T-helper 22 cell (primary cell): ENCODE measurements at places on chromosomes 12 and 14.

GRCh38 chr14:64826845-64827244 is 52.9 kb downstream of the SPTB start:
- no peak for DNase-seq

DNA sequence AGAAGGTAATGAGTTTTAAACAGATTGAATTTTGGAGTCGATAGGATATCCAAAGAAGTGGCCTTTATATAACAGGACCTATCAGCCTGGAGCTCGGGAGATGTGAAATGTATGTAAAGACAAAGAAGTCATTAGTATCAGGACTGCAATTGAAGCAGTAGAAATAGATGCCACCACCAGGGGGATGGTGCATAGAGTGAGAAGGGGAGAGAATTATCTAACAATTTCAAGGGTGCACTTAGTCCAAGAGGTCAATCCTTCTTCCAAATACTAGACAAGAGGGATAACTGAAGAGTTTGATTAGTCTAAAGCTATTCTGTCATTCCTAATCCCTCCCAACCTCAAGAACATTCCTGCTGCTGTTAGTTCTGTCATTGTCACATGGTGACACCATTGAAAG is 127.8 kb downstream of the CFAP54 start:
- DNase-seq: no peak

DNA sequence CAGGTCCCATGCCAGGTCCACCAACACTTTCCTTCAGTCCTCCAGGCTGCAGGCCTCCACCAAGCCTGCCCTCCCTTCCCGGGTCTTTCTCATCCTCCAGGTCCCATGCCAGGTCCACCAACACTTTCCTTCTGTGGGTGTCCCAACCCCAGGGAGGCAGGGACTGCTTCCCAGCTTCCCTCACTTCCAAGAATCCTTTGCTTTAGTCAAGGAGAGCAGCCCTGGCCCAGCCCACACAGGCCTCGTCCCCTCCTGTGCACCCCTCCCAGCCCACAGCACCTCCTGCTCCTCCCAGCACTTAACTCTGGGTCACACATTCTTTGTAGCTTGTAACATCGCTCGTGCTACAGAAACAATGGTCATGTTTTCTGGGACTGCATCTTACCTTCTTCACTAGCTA is 72.9 kb downstream of the TESC start:
- no peak for DNase-seq

DNA sequence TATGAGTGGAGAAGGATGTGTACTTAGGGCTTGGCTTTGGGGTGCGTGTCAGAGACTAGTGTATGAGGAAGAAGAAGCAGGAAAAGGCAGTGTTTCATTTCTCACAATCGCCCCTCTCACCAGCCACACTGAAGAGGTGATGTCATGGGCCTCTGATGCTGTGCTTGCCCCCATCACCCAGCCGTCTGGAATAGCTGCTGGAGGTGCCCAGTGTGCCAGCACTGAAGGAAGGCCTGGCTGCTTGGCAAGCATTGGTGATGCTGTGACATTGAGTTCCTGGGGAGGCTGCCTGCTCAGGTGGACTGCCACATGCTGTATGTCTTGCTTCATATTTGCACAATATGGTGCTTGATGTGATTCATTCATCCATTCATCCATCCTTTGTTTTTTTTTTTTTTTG is 56.2 kb downstream of the CRADD start:
- DNase-seq: no peak

- no peak for DNase-seq
Measured at GRCh38 chr12:77323788-77324415, 258.5 kb upstream of the E2F7 start.

GRCh38 chr14:74574706-74575105 is 37.3 kb downstream of the LTBP2 start:
- DNase-seq: no peak

DNA sequence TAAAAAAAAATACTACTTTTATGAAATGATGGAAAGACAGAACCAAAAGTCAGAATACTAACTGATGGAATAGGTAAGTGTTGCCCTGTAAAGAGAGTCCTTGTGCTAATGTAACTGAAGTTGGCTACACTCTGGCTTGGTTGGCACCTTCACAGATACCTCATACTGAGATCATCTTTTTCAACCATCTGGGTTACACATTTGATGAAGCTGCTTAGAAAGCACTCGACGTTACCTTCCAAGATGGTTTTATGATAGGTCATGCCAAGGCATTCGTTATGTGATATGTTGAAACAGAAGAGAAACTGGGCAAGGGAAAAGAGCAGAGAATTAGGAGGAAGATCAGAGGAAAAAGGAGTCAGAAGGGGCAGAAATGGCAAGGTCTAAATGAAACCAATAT is 203.8 kb downstream of the ADAMTS20 start:
- no peak for DNase-seq

DNA sequence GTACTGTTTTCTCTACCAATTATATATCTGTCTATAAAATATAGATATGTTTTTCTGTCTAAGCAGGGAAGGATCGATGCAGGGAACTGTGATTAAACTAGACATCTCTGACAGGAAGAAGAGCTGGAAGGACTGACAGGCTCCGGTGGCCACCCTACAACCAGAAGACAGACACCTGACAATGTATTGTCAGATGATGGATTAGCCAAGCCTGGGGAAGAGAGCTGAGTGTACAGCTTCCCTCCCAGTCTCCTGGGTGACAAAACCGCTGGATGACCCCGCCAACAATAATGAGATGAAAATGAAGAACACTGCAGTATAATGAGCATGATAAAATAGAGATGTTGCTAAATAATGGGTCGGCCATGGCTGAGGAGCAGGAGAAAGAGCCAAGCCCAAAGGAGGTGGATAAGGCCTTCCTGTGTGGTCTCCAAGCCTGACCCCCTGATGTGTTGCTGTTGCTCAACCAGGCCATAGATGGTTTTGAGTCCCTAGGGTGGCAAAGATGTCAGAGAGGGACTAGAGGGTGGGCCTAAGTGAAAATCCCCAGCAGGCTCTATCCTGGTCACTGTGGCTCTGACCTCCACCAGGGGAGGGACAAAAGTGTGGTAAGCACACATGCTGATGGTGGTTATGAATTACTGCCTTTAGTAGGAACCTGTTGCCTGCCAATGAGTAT is 28.2 kb downstream of the DHRS2 start:
- DNase-seq: no peak

GRCh38 chr12:123995023-123995748 is 22.2 kb downstream of the ZNF664 start:
- DNase-seq: no peak

GRCh38 chr12:124898200-124898922 is 16.1 kb downstream of the UBC start:
- peak; percentile 29 for DNase-seq

- no peak for DNase-seq
Measured at GRCh38 chr14:73634011-73634833, 10.6 kb upstream of the DNAL1 start.

GRCh38 chr14:72610831-72611200 is 283.1 kb downstream of the DPF3 start:
- DNase-seq: no peak

DNA sequence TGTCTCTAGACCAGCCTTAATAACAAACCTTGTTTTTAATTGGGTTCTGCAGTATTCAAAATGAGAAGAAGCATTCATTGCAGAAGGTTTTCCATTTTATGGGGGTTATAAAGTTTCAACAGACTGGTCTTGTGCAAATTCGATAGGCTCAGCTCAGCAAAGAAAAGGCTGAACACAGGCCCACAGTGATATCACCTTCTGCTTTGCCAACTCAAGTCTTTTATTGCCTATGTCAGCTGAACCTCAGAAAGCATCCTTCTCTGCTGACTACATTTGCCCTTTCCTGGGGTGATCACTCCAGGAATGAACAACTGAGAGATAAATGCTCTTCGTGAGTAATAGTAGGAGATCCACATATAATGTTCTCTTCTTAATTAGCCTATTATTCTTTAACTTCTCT is 134.5 kb upstream of the CCDC175 start:
- no peak for DNase-seq

DNA sequence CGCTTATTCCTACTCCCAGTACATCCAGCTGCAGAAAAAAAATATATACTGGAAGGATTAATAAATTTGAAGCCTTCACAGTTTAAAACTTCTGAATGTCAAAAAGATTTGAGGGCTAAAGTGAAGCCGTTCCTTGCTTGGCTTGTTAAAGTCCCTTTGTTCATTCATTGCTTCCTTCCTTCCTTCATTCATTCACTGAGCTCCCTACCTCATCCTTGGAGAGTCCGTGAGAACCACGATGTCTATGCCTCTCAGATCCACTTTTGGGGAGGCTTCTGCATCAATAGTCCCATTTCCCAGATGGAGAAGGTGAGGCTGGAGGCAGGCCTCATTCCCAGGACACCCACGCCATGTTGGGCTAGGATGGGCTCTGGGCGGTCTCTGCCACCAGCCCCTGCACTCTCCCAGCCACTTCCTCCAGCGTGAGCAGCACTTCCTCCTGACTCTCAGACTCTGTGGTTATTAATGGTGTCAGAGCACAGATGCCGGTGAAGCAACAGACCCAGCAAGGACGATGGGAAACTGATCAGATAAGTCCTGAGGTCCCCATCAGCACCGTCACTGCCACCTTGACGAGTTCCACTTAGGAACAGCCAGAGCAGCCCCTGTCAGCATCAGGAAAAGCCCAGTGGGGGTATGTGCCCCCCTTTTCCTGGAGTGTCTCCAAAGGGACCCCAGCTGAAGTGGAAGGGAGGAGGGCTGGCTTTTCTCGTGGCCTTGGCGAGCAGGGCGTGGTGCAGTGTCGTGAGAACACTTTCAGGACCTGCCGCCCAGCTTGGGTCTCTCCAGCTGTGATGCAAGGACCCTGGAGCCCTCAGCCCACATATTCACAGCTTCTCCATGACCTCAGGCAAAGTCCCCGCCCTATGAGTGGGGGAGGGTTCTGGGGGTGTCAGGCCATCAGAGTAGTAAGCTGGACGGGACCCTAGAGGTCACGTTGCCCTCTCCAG is 21.2 kb downstream of the ASB2 start:
- peak; percentile 51 for DNase-seq

DNA sequence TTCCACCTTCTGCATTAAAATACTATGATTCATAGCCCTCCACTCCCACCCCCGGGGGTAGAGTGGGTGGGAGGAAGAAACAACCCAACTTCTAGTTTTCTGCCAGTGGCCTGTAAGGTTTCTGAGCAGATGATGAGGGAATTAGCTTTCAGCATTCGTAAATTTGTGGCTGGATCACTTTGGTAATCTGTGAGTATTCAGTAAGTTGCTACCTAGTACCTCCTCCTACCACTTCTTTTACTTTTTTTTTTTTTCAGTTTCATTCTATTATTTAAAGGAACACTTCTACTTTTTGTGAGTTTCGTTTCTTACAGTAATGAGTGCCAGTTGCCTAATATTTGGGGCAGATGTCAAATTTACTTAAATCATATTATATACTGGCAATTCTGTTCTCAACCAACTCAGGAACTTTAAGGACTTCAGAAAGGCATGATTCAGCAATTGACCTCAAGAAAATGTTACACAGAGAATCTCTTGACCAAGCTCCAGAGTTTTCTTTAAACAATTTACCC is 42.4 kb upstream of the EMP1 start:
- DNase-seq: no peak

DNA sequence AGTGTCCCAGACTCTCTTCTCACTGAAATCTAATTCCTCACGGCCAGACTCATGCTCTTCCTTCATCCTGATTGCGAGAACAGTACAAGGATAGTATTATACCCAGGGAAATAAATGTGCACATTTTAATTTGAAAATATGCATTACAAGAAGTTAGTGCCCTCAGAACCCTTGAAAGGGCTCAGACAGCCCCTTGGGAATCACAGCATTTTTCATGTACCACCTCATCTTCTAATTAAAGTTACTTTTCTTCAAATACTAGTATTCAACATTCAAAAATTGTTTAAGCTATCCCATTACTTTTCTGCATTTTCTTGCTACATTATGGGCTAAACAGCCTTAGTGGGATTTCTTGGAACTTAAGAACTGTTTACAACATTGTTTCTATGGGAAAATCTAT is 1.7 kb upstream of the APPL2 start:
- no peak for DNase-seq

GRCh38 chr14:94682736-94683135 is 70.5 kb downstream of the SERPINA3 start:
- DNase-seq: no peak

GRCh38 chr12:52139579-52140062 is 52.2 kb downstream of the KRT80 start:
- no peak for DNase-seq

DNA sequence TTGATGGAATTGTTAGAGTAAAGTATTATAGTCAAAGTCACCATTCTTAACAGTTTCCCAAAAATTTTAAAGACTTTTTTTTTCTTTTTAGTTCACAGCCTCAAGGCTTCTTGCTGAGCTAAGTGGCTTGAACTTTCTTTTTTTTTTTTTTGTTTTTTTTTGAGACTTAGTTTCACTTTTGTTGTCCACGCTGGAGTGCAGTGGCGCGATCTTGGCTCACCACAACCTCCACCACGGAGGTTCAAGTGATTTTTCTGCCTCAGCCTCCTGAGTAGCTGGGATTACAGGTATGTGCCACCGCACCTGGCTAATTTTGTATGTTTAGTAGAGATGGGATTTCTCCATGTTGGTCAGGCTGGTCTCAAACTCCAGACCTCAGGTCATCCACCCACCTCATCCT is 92.8 kb downstream of the SETD3 start:
- DNase-seq: no peak

- DNase-seq: no peak
Measured at GRCh38 chr12:23657598-23657997, 291.9 kb downstream of the SOX5 start.

DNA sequence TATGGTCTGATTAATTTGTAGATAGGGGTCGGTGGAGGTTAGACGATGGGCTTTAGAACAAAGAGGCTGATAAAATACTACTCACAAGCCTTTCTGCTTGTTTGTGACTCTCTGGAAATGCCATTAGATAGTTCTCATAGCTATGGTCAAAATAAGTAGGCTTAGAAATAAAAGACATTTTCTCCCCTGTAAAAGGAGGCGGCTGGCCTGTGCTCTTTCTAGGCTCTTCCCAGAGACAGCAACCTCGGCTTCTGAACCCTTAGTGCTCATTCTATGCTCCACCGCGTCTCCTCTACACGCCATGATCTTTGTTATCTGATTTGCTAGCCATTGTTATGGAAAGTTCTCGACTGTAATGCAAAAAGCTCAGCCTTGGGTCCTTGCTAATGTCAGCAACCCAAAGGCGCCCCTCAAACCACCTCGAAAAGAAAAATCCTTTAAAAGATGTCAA is 64.5 kb downstream of the CRADD start:
- no peak for DNase-seq

GRCh38 chr14:30960216-30960615 is 65.2 kb upstream of the AP4S1 start:
- no peak for DNase-seq

- no peak for DNase-seq
Measured at GRCh38 chr14:22692194-22692593, 48.0 kb upstream of the OR6J1 start.

DNA sequence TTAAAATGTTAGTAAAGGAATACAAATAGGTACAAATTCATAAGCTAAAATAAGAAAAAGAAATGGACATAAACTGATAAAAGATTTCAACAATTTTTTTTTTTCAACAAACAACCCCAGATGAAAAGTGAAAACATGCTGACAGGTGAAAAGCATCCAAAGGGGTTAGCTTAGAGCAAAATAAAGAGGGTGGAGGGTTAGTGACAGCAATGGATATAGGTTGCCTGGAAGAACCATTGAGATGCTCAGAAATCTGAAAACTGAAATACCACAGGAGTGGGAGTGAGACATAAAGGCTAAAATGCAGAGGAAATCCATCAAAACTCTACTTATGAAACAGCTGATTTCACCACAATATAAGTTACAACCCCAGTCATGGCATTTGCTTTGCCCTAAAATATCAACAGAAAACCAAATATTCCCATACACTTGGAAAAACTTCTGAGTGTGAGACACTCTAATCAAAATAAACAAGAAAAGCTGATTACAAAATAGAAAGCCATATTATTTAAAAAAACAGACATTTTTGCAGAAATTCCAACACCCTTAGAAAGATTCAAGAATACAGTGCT is 136.3 kb upstream of the PLEKHG7 start:
- no peak for DNase-seq
